Left cardiac atrium (tissue), 4 donors: ENCODE measurements at places on chromosomes 3 and 15. TPM values are rescaled to one million over a fixed set of nuclear protein-coding genes. Genes with fewer than 3 reads are reported as not detected.

DNA sequence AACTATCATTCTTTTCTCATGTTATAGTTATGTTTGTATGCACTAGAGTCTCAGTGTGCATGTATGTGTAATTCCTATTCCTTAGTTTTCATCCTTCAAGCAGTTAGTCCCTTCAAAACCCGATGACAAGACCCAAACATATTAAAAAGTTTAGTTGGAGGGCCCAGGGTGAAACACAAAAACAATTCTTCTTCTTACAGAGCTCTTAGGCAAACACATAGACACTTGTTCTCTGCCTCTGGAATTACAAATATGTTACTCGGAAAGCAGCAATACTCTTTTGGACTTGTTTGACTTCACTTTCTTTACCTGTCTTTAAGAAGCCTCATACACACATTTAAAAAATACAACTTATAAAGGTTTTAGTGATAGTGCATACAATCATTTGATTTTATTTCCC, 763 bp upstream of the CNTN6 start:
- no peak for DNase-seq

- peak; percentile 80 for DNase-seq
These were observed at the start of gene PRTG for GRCh38 chr15:55742927-55743728. Gene PRTG, minus strand, starts transcription at chr15:55743152. Its CDS starts 221 bp downstream, at chr15:55742931.

- no peak for DNase-seq
These were observed 163.6 kb downstream of the KCNMB2 start for GRCh38 chr3:178699810-178700209.

DNA sequence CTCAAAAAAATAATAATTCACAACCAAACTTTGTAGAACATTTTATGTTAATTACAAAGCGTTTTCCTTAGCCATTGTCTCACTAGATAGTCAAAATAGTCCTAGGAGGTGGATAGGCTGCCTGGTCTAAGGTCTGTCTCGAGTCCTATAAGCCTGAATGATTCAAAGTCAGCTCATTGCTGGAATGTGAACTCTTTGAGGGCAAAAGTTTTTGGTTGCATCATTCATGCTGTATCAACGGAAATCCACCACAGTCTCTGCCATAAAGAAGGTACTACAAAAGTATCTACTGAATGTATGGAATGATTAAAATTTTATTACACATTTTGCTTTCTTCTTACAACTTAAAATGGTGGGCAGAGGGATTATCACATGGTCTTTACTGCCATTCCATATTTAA, 387.3 kb upstream of the RARB start:
- DNase-seq: no peak

GRCh38 chr3:182906036-182906435, 74.3 kb downstream of the DCUN1D1 start:
- DNase-seq: no peak

- DNase-seq: no peak
These were observed 184.5 kb downstream of the FNDC3B start for GRCh38 chr3:172223870-172224269.

GRCh38 chr3:81289676-81290075, 471.8 kb downstream of the GBE1 start:
- DNase-seq: no peak

DNA sequence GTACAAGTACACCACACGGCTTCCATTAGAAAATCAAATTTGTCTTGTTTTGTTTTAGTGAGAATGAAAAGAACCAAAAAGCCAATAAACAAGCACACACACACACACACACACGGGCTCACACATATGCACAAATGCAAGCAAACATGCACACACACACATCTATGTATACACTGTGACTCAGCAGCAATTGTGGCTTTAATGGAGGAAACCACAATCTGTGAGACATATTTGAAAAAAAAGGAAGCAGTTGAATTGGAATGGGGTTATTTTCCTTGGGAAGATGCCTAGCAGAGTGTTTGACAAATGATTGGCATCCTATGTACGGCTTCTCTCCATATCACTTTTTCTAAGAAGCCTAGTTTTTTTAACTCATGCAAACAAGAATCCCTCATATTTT, 201.1 kb upstream of the ARRDC4 start:
- no peak for DNase-seq

DNA sequence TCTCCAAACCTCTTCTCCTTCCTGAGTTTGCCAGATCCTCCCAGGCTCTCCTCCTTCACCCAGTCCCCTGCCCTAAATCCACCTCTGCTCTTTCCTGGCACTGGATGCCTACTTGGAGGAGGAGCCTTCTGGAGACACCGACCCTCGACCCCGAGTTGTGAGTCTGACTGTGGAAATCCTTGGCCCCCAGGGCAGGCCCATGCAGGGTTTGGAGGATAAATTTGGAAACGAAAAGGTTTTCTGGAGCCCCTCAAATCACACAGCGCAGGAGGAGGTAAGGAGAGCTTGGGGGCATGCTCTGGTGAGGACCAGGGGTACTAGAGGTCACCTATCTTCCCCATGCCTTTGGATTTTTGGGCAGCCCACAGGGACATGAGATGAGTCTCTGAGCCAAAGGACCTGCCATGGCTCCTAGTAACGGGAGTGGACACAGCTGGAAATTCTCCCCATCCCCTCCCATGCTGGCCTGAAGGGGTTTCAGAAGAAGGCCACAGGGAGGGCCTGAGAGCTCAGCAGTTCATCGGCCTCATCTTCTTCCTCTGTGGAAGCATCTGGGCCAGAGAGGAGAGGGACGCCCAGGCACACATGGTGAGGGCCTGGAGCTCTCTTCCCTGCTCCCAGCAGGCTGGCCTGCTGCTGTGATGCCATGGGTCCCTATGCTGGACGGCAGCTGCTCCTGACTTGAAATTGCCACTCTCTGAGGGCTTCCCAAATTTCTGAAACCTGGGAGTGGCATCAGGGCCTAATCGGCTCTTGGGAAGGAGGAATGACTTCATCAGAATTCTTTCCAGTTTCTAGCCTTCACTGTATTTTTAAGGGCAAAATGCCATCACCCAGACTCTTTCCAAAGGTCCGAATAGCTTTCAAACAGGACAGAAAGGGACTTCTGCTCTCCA, 68.6 kb upstream of the ITGA11 start:
- DNase-seq: no peak

DNA sequence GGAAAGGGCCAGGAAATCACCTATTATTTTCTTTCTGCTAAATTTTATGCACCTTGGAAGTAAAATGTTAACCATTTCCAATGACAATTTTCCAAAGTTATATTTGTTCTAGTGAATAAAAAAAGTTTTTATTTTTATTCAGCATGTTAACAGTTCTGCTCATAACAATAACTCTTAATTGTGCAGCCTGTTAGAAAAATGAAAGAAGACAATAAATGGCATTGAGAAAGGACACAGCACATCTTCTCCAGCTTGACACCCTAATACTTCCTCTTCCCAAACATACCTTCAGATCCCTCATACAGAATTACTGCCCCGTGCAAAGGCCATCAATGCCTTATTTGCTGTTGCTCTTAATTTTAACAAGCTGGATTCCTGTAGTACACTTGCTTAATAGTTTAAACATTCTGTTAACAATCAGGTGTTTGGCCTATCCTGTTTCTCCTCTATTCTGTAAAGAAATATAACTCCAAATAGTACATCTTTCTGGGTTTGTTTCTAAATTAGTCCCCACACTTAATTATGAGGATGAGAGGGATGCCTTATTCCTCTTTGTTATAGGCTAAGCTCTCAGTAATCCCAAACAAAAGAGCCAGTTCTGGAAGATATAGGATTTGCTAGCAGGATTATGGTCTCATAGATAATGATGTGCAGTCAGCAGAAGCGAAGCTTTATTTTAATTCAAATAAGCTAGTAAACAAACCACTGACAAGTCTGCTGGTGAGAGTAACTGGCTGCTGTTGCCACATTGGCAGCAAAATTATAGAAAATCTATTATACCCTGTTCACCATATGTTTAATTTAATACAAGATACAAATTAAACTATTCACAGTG, 19.2 kb upstream of the SOX2 start:
- no peak for DNase-seq

- peak; percentile 29 for DNase-seq
These were observed 30.5 kb downstream of the RFTN1 start for GRCh38 chr3:16482770-16483531.

DNA sequence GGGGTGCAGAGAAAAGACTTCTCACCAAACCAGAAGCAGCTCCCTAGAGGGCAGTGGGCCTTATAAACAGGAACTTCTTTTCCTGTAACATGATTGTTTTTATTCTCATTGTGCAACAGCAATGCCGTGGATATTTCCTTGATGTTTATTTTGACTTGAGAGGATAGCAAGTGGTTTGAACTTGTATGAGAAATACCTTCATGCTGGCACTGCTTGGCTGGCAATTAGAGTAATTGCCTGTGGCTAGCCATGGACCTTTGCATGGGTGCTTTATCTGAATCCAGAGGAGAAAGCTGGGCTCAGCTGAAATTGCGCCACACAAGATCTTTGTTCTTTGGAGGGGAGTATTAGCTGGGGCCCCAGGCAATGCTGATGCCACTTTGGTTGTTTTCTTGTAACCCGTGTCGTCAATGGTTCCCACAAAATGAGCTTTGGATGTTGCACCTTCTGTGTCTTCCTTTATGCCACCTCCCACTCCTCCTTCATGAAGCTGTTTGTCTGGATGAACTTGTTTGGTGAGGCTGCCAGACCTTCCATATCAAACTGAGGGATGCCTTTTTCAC, 37.9 kb downstream of the CMTM8 start:
- no peak for DNase-seq

- no peak for DNase-seq
These were observed 66.8 kb upstream of the BCHE start for GRCh38 chr3:165903885-165904630.

- no peak for DNase-seq
These were observed 297.2 kb downstream of the ARPP21 start for GRCh38 chr3:35936571-35936970.

DNA sequence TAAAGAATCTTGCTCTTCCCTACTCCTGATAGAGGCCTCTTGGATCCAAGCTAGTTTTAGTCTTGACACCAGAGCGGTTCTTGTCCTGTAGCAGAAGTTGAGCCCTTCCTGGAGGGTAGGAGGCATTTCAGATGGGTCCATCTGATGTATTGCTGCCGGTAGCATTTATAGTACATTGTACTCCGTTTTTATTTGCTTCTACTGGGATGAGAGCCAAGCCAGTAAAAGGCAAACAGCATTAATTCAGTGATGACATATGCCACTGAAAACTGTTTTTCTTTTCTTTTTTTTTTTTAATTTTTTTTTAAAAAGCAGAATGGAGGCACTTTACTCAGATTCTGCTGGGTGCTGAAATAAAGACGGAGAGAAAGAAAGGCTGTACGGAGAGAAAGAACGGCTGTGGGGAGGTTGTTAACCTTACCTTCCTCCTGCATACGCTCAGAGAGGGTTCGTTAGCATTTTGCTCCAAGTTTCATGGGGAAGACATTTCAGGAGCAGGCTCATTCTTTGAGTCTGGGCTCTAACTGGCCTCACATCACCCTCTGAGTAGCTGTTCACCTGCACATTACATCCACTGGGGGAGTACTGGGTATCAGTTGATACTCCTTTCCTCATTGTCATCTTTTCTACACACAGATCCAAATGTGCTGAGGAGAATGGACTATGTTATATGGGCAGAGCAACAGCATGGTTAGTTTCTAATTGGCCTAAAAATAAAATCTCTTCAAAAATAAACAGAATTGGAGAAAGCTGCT, 161.5 kb downstream of the FEZF2 start:
- no peak for DNase-seq

DNA sequence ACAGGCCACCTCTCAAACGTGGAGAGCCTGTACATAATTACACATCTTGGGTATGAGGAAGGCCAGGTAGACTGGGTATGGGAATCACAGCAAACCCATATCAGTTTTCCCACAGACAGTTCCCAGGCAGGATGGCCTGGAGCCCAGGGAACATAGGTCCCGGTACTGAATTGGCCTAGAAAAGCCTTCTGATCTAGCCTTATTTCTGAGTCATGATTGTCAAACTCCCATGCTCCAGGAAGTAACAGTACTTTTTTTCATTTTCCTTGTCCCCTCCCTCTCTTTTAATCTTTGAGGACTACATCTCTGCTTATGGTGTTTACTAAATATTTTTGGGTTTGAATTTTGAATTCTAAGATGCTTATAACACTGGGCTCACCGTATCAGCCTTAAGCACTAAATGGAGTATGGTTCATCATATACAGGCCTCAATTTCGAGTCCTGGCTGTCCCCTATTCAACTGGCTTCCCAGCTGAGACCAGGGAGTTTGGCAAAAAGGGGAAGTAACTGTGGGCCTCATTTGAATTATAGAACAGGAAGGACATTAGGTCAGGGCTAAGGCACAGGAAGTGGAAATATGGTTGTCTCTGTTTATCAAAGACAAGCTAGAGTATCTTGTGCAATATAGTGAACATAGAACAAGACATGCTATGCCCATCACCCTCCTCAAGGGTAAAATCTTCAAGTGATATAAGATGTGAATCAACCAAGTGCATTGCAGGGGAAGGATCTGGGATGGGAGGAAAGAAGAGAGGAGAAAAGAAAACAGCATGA, 494.6 kb downstream of the NTRK3 start:
- no peak for DNase-seq

DNA sequence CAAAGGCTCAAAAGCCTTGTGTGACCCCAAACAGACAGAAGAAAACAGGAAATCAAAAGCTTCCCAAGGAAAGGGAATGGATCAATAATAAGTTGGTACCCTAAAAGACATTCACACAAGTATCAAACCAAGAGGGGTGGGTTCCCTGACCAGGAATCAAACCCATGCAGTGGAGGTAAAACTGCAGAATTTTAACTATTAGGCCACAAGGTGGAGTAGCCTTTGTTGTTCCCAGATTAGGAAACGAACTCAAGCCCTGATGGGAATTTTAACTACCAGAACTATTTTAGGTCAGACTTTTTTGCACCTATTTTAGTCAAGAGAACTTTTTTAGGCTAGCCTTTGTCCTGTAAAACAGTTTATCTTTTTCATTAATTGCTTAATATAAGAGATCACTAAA, 31.4 kb downstream of the SETMAR start:
- DNase-seq: no peak

DNA sequence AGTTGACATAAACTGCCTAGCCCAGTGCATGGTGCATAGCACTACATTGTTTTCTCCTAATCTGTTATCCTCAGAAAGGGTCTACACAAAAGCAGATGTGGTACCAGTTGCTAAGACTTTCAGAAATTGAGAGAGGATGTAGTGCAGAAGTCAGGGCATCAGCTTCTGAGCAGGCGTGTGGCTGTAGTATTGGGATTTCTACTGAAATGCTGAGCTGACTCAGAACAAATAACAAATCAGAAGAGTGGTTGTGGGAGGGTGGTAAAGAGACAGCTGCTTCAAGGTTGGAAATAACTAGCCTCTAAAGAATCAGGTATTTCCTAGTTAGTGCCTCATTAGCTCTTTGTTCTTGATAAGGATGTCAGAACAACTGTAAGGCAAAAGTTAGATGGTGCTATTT, 161.3 kb downstream of the AKAP13 start:
- DNase-seq: no peak

- DNase-seq: no peak
These were observed 57.7 kb upstream of the CTSH start for GRCh38 chr15:79002581-79002980.

Gene DAPK2
- total RNA-seq: 72.5 TPM

Gene TMEM40
- 6.5 TPM for total RNA-seq

Gene MOBP
- total RNA-seq: not detected

Gene GNAI2
- total RNA-seq: 181 TPM

Gene CCDC54
- total RNA-seq: not detected

Gene GP5
- total RNA-seq: 0.06 TPM

Gene REC114
- total RNA-seq: not detected

Gene CA12
- total RNA-seq: 5.4 TPM

Gene HRG
- total RNA-seq: 0.16 TPM

Gene UPK1B
- total RNA-seq: 4.3 TPM

Gene ACY1
- total RNA-seq: 21.8 TPM

Gene SENP2
- 28.9 TPM for total RNA-seq

Gene SMCO1
- total RNA-seq: 28.5 TPM

Gene AGTR1
- total RNA-seq: 5.3 TPM
